T-cell (primary cell): ENCODE measurements at places on chromosomes 1 and 21.

GRCh38 chr1:47964636-47965035 is 32.5 kb downstream of the TRABD2B start:
- no peak for DNase-seq

DNA sequence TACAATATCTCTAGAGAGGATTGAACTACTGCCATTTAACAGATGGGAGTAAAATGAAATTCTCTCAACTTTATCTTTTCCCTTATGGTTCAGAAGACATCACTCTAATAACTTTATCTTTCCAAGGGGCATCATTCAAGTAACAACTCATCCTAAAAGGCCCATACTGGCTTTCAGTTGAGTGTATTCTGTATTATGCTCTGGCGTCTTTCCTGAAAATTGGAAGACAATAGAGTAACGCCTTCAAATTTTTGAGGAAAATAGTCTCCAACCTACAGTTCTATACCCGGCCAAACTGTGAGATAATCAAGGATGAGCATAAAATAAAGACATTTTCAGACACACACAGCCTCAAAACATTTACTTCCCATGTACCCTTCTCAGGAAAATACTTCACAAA is 103.3 kb downstream of the RERE start:
- no peak for DNase-seq

GRCh38 chr1:51679435-51679834 is 62.5 kb downstream of the OSBPL9 start:
- DNase-seq = no peak

DNA sequence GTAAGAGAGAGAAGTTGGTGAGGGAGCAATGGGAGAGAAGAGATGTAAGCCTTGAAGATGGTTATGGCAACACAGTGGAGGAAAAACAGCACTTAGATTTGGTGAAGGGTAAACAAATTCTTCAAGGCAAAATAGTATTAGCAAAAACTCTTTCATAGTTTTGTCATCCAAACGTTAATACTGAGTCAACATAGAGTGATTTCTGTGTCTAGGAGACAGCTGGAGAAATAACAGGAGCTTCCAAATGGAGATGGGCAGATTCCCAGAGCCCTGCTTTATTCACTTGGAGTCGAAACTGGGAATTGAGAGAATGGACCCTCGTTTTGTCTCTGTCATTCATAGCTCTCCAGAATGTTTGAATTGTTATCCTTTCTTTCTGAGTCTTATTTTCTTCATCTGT is 68.3 kb downstream of the PLA2G4A start:
- DNase-seq = no peak

DNA sequence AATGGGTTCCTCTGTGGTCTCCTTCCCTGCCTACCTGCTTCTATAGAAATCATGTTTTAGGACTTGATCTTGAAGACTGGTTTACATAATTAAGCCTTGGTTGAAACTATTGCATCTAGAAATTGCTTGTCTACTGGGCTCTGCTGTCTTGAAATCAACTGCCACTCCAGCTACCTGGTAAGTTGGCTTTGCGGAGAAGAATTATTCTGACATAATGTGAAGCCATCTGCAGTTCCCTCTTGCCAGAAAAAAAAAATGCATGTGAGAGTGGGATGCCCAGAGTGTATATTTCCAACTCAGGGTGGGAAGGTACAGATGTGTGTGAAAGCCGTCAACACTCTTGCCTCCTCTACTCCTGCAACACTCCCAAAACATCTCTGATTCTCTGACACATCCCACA is 27.2 kb downstream of the C8B start:
- DNase-seq = no peak

GRCh38 chr1:245788269-245788668 is 633.5 kb downstream of the KIF26B start:
- DNase-seq = no peak

DNA sequence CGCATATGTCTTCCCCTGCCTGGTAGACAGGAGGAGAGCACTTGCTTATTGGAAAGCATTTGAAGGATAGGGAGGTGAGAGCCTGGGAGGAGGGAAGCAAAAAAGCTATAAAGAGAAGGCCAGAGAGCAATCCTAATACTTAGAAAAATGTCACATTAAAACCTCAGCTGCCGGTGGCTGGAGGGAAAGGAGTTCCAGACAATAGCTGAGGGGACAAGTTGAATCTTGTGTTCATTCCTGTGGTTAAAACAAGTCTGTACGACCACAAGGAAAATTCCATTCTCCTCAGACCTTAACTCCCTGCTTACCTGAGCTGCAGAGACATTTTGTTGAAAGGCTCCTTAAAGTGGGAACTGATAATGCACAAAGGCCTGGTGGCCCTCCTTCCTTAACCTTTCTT is 218.8 kb upstream of the CAMK1G start:
- DNase-seq = no peak

- no peak for DNase-seq
Measured at GRCh38 chr1:160436966-160437365, 36.6 kb downstream of the VANGL2 start.

- no peak for DNase-seq
Measured at GRCh38 chr21:26806801-26807295, 38.4 kb downstream of the ADAMTS1 start.

GRCh38 chr1:78136680-78137079 is 90.9 kb downstream of the GIPC2 start:
- DNase-seq = no peak

DNA sequence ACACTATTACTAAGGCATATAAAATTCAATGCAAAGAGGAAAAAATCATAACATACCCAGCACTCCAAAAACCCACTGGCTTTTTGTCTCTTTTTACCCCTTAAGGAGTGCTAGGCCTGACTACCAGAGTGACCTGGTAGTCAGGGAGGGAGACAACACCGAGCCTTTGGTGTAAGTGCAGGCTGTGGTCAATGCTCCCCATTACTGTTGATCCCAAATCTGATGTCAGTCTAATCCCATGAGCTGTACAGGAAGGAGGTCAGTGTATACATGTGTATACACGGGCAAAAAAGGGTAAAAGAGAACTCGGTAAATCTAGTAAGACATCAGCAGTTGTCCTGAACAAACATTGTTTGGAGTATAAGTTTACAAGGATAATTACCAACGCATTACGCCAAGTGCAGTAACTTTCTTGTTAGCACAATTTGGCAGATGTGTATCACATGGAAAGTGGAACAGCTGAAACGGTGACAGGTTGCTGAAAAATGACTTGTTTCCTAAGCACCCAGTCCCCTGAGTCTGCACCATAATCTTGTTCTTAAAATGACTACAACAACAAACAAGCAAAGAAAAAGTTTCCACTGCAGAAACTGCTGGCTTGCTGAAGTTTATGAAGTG is 217.9 kb downstream of the KCNH1 start:
- no peak for DNase-seq

DNA sequence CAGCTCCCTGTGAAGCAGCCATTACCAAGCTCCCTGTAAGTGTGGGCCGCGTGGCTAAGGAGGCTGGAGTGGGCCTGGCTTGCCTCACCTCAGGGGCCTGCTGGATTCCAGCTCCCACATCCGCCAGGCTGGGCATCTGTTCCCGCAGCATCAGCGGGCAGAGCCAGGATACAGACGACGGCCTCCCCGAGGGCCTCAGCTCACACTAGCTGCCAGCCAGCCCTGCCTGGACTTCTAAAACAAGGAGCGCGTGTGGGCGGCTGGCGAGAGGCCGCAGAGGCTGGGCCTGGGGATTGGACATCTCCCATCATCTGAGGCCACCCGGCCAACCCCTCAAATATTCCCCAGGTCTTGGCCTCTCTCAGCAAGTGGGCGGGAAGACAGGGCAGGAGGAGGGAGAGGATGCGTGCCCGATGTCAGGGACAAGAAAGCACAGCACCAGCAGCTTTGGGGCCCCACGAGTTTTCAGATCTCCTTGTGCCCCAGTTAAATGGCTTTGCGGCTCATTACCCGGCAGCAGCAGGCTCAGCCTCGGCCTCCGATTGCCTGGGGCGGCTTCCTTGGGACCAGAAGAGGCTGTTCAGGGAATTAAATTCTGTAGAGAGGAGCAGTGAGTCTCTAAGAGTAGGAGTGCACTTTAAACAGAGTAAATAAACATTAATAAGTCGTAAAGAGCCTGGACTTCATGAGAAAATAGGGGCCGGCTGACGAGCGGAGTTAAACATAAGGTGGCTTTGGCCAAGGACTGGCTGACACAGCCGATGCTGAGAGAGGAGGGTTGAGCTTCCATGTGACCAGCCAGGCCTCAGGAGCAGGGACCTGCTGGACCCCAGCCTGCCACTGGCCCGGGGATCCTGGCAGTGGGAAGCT is 208.9 kb upstream of the C1orf174 start:
- no peak for DNase-seq

DNA sequence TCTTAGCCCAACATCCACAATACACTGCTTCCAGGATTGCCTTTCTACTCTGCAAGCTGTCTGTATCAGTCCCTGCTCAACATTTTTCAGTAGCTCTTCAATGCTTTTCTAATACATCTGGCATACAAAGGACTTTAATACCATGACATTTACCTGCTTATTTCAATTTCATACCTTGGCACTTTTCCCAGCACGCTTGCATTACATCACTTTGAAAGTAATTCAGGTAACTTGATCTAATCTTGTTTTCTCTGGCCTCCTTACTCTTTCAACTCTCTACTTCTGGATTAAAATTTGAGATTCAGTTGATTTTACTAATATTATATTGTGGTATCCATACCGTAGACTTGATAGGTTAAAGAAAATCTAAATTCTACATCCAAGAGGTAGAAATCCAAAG is 103.0 kb downstream of the PTGS2 start:
- DNase-seq = no peak

- DNase-seq = no peak
Measured at GRCh38 chr1:54070171-54070837, 16.9 kb downstream of the TCEANC2 start.

DNA sequence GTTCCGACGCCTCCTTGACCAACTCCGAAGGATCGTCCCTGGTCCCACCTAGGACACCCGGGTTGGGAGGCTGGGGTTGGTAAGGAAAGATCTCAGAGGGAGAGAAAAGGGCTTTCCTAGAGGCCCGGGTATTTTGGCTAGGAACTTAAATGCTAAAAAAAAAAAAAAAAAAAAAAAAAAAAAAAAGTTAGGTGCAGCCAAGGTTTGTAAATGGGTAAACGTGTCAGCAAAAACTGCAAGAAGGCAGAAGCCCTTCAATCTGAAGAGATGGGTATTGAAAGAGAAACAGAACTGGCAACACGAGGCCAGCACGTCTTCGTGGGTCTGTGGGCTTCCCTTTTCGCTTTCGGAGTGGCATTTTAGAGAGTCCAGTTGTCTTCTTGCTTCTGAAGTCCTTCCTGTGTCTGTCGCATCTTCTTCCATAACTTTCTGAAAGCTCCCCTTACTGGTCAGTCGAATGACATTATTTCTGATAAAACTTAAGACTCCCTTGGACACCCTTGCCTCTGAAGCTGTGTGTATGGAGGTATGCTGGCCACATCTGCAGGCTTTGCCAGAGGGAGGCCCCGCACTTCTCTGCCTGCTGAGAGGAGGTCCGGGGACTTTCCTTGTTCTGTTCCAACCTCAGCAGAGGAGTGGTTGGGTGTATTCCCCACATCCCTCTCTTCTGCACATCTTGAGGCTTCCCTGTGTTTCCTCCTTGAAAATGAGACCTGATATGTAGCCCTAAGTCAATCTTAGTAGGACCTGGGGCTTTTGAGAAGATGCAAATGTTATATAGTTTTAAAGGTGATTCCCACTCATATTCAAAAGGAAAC is 745 bp downstream of the RCSD1 start:
- DNase-seq = no peak

- DNase-seq = no peak
Measured at GRCh38 chr1:172176206-172176605, 244.3 kb upstream of the C1orf105 start.

DNA sequence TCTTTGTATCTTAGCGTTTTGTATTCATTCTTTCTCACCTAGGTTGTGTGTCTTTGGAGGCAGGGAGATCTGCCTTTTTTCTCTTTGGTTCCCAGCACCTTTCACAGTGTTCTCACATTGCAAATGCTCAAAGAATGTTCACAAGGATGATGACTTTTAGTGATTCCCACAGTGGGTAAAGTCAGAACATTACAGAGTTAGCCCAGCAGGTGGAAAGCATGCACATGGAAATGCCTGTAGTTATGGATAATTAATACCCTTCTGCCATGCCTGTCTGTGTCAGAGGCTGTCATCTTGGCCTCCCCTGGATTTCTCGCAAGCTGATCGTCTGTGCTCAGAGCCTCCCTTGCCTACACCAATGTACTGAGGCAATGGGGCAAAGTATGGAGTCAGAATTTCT is 458.9 kb downstream of the LMO4 start:
- DNase-seq = no peak

DNA sequence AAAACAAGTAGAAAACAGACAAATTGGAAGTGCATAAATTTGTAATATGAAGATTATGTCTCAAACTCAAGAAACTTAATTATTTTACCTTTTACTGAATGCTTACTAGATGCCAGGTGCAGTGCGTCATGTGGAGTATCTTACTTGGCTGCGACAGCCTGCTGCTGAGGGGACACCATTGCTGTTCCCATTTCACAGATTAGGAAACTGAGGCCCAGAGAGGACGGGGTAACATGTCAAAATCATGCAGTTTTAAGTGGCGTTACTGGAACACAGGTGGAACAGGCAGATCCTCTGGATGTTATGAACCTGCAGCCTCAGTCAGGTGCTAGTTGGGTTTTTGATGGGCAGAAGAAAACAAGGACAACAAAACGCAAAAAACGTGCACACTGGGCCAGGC is 7.3 kb upstream of the DHRS3 start:
- DNase-seq = no peak

- no peak for DNase-seq
Measured at GRCh38 chr1:214067853-214068703, 80.3 kb downstream of the PROX1 start.

GRCh38 chr1:90359994-90360393 is 357.1 kb downstream of the BARHL2 start:
- no peak for DNase-seq

GRCh38 chr21:39055167-39055767 is 128.0 kb downstream of the PSMG1 start:
- no peak for DNase-seq

GRCh38 chr1:77031106-77031662 is 163.9 kb downstream of the ST6GALNAC5 start:
- DNase-seq = no peak

DNA sequence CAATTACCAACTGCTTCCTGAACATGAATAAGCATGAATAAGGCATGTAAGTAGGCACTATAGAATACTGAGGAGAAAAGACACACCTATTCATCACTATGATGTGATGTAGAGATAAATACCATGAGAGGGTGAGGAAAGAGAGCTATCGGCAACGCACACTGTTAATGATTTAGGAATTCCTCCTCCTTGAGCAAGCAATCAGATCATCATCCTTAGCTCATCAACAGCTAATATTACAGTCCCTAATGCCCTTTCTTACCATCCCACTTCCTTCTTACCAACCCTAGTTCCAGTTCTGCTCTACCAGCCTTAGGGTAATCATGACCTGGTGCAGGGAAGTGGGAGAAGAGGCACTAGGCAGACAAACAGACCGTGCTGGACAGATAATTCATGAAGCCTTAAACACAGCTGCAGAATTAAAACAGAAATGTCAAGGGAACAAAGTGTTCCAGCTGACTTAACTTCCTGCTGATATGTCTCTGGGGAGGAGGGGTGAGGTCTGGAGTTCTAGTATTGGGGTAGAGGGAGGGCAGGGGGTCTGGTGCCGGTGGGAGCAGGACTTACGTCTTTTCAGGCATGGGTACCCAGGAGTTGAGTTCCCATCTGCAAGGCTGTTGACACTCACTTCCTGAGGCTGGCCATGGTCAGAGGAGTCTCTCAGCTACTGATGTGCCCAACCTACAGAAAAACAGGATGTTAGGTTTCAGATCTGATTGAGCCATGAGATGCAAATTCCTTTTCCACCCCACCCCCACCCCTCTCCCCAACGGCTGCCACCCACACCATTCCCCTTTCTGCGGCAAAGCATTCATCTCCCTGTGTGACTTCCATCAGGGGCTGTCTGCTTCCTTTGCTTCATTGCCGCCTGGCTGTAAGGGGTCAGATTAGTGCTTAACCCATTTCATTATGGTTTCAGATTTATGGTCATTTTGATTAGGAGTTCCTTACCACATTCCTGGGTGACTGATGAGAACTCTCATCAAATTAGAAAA is 12.6 kb upstream of the RCSD1 start:
- no peak for DNase-seq
